ENCODE measurements at places on chromosomes 7 and 10.

DNA sequence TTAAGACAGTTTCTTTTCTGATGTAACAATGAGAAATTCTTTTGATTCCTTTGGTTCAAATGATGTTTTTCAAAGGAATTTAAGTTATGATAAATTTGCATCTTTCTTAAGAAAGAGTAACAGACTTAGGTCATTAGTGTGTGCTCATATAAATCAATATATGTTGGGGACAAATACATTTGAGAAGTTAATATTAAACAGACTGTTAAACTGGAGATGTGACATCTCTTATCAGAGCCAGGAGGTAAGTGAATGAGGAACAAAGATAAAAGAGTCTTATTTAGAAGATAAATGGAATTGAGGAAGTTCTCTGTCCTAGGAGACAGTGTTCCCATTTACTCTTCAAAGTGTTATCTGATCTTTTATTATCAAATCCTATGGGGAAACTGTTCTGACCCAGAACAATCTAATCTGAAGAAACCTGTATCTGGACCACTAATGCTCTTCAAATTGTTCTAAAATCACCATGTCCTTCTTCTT, 104.8 kb upstream of the LAMB4 start:
- peak; percentile 65 for DNase-seq

DNA sequence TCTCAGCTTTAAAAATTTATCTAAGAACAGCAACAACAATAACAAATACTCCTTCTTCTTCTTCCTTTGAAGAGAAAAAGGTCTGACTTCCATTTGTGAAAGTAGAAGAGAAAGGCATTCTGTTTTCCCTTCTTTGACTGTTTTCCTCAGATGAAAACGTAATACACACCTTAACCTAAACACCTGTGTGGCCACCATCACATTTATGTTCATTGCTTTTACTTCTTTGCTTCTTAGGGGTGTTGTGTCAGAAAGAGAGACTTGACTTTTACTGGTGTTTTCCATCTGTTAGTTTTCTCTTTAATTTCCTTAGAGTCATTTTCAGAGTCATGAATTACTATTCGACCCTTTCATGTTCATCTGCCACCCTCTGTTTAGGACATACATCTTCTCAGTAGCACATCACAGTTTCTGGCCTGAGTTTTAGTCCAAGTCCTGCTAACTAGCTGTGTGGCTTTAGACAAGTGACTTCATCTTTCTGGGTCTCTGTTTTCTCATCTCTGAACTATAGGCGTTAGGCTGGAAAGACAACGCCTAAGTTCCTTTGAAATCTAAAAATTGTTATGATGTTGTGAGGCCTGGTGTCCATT, 283.8 kb downstream of the GATA3 start:
- no peak for DNase-seq

GRCh38 chr10:80281784-80282765, 7.4 kb downstream of the MAT1A start:
- no peak for DNase-seq

GRCh38 chr7:36130236-36130945, 22.7 kb upstream of the EEPD1 start:
- DNase-seq: no peak

DNA sequence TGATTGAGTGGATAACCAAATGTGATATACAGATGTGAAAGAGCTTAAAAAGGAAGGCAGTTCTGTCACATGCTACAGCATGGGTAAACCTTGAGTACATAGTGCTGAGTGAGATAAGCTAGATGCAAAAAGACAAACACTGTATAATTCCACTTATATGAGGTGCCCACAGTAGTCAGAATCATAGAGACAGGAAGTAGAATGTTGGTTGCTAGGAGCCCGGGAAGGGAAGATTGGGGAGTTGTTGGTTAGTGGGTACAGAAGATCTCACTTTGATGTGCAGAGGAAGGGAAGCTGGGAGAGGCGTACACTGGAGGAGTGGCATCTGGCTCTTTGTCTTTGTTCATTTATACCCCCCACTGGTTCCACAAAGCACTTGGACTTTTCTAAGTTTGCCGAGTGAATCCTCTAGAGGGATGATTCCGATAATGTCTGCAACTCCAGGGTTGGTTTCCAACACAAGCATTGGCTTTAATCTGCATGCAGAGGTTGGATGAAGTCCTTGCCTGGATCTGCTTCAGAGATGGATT, 39.5 kb downstream of the TSPAN14 start:
- DNase-seq: peak; percentile 85

DNA sequence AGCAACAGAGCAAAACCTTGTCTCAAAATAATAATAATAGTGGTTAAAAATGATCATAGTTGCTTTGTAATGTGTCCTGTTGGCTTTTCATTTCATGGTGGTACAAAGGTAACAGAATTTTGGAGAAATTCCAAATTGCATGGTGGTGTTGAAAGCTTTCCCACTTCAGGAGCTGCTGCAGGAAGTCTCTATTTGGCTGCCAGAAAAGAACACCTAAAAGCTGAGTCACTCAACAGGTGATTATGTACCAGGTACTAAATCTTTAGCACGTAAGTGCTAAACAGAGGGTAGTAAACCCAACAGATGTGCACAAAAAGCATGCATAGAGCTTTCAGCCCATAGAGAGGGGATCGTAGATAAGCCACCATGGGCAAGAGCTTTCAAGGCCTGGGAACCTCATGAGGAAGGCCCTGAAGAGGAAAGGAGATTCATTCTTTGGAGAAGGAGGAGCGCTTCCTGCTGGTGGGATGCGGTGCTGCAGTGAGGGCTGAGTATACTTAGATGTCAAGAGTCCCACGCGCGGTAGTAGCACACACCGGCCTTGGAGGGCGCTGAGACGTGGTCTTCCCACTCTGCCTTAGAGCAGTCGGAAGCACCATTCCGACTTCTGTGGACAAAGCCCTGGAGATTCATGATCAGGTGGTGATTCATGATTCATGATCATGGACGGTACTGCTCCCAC, 118.7 kb downstream of the RALA start:
- DNase-seq: peak; percentile 25

GRCh38 chr7:66123175-66123528, 8.5 kb downstream of the CRCP start:
- no peak for DNase-seq
